ENCODE measurements at places on chromosomes 13 and 19. TPM values are rescaled to one million over a fixed set of nuclear protein-coding genes. Genes with fewer than 3 reads are reported as not detected.

DNA sequence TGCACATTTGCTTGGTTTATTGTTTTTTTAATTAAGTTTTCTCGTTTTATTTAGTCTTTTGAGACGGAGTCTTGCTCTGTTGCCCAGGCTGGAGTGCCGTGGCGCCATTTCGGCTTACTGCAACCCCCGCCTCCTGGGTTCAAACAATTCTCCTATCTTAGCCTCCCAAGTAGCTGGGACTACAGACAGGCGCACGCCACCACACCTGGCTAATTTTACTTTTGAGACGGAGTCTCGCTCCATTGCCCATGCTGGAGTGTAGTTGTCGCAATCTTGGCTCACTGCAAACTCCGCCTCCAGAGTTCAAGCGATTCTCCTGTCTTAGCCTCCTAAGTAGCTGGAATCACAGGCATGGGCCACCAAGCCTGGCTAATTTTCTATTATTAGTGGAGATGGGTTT is 1.3 kb downstream of the RPS9 start:
- peaks cover 64% of the 10 kb centered on the region for H3K36me3 ChIP-seq
- DNase-seq = no peak
- H3K27me3 ChIP-seq = no peaks in the 10 kb centered on the region
- H3K4me1 ChIP-seq = peaks cover 69% of the 10 kb centered on the region
- H3K27ac ChIP-seq = peak overlapping the region; percentile 100

DNA sequence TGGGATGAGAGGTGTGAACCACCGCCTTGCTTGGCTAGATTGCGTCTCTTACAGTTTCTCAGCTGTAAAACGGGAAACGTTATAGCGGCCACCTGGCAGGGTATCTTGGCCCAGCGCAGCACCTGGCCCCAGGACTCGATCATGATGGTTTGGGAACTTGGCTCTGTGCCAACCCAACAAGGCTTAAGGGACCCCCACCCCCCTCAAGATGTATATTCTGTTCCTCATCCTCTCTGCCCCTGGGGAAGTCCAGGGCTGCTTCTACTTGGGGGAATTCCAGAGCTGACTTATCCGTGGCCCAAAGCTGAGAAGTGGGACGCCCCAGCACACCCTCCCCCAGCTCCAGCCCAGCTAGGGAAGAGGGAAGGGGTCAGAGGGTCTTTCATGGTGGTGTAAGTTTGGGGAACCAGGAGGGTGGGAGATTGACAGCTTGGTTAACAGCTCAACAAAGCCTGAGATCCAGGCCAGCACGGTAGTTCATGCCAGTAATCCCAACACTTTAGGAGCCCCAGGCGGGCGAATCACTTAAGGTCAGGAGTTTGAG is 695 bp downstream of the ICAM1 start:
- peak overlapping the region; percentile 82 for H3K4me3 ChIP-seq
- peak overlapping the region; percentile 93 for H3K27ac ChIP-seq
- peaks cover 40% of the 10 kb centered on the region for H3K4me1 ChIP-seq

GRCh38 chr19:50427997-50428425 is 4.7 kb upstream of the MYBPC2 start:
- H3K4me3 ChIP-seq = peak overlapping the region; percentile 36
- H3K36me3 ChIP-seq = no peaks in the 10 kb centered on the region
- no peak overlapping the region for H3K27ac ChIP-seq
- DNase-seq = peak; percentile 40
- H3K27me3 ChIP-seq = peaks cover 15% of the 10 kb centered on the region
- peaks cover 10% of the 10 kb centered on the region for H3K4me1 ChIP-seq

DNA sequence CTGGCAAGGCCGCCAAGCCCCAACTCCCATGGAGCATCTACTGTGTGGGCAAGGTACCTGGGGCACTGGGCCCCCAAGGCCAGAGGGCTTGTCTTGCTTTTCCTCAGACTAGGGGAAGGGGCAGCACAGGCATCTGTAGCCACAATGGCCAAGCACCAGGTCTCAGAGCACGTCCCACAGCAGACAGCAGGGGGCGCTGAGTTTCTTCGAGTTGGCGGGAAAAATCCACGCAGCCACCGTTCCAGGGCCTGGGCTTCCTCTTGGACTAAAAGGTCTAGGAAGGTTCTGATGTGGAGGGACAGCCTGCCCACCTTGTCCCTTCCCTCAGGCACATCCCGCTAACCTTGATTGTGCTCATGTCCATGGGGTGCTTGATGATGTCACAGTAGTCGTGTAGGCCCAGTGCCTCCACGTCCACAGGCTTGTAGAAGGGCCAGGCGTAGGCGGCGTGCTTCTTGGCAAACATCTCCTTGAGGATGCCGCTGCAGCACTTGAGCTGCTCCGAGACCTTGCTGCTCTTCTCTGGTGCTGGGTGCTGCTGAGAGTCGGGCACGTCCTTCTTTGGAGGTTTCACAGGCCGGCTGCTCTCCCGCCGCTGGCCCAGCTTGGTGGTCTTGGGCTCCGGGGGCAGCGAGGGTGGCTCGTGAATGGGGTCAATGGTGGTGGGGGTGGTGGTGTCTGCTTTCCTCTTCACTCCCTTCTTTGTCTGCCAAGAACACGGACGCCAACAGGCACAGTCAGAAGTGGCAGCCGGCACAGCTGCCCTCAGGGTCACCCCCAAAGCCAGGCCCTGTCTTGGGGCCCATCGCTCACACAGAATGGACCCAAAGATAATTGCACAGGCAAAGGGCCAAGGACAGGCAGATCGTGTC is 32.0 kb upstream of the EPHX3 start:
- H3K4me3 ChIP-seq = no peak overlapping the region
- peaks cover 63% of the 10 kb centered on the region for H3K36me3 ChIP-seq
- DNase-seq = peak; percentile 73
- H3K27me3 ChIP-seq = no peaks in the 10 kb centered on the region

DNA sequence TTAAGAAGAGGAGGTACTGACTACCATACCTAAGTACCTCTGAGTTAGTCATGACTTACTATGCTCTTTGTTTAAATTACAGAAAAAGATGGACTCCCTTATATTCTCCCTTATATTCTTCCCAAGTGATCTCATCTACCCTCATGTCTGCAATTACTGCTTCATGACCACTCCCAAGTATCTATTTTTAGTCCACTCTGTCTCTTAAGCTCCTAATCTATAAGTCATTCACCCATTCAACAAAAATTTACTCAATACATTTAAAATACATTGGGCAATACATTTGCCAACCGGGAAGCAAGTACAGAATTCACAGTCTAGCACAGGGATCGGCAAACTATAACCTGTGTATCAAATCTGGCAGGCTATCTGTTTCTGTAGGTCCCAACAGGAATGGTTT is 42.6 kb downstream of the KPNA3 start:
- no peak overlapping the region for H3K27ac ChIP-seq
- no peak overlapping the region for H3K4me3 ChIP-seq
- H3K27me3 ChIP-seq = no peaks in the 10 kb centered on the region
- H3K36me3 ChIP-seq = peaks cover 17% of the 10 kb centered on the region
- H3K4me1 ChIP-seq = no peaks in the 10 kb centered on the region

DNA sequence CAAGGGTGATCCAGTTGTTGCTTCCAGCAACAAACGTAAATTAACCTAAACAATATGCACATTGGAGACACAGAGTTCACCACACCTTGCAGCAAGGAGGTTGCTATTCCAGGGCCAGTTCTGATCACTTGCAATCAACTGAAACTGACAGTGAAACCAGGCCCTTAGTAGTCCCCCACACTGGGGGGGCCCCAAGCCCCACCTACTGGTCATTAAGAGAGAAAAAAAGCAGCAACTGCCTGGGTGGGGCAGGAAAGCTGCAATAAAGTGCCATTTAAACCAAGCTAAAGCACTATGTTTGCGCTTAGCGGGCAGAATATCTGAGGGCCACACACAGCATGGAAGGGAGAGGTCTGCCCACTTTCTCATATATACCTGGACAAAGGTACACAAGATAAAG is 51.5 kb downstream of the ATP7B start:
- no peak overlapping the region for H3K4me3 ChIP-seq
- peak overlapping the region; percentile 21 for H3K27ac ChIP-seq
- H3K36me3 ChIP-seq = no peaks in the 10 kb centered on the region
- peak; percentile 31 for DNase-seq
- peaks cover 41% of the 10 kb centered on the region for H3K4me1 ChIP-seq

- no peak overlapping the region for H3K27ac ChIP-seq
- H3K4me1 ChIP-seq = peaks cover 4% of the 10 kb centered on the region
- no peaks in the 10 kb centered on the region for H3K27me3 ChIP-seq
- no peak overlapping the region for H3K4me3 ChIP-seq
Measured at GRCh38 chr13:111345682-111346081, 25.2 kb downstream of the TEX29 start.

Gene NANOS2
- not detected for total RNA-seq

All from activated CD8-positive, alpha-beta T cell treated with anti-CD3 and anti-CD28 coated beads, Interleukin-2, amount 10 ng/mL, durations not matched to agents 7 days and 5 days (primary cell).